ENCODE measurements at places on chromosomes 12 and 14.

DNA sequence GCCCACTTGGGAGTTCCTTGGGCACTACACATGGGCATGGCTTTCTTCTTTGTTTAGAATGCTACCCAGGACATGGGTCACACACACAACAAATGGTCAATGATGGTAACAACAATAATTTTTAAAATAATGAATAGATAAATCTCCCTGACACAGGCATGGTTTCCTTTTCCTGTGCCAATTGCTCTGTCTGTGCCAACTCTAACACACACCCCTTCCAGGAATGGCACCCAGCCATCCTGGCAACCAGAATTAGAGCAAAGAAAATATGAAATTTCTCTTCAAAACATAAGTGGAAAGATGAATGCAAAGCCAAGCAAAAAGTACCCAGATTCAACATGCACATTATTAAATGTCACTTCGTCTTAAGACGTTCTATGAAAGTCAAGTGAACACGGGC, 104.9 kb upstream of the SOX5 start:
- DNase-seq: no peak

- no peak for DNase-seq
These were observed 52.6 kb upstream of the STRN3 start for GRCh38 chr14:31078766-31079165.

- no peak for DNase-seq
These were observed 63.9 kb upstream of the PTGR2 start for GRCh38 chr14:73787486-73788316.

DNA sequence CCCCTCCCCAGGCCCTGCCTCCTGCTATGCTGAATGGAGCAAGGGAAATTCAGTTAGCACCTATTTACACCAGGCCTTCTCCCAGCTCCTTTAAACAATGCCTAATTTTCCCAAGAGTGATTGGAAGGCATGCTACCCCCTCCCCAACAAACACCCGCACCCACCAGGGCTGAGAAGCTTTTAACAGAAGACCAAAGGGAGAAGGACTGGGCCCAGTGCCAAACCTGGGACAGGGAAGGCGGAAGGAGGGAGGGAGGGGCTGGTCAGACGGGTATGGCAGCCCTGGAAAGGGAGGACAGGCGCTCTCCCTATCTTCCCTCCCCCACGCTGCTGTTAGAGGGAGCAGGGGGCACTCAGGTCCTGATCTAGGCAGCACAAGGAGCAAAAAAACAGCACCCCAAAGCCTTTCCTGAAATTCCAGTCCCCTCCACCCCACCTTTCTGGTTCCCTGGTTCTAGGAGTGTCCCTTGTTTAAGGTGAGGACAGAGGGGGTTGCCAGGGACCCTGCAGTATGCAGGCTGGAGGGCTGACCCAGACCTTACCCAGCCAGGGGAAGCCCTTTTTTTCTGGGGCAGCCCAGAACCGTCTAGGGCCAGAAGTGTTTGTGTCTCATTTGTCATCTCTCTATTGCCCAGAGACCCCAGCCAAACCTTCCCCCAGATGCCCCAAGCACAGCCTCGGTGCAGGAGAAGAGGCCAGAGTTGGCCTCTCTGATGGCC, 2.4 kb upstream of the KRT8 start:
- DNase-seq: no peak

GRCh38 chr14:101591121-101591520, 29.8 kb downstream of the DIO3 start:
- DNase-seq: no peak

DNA sequence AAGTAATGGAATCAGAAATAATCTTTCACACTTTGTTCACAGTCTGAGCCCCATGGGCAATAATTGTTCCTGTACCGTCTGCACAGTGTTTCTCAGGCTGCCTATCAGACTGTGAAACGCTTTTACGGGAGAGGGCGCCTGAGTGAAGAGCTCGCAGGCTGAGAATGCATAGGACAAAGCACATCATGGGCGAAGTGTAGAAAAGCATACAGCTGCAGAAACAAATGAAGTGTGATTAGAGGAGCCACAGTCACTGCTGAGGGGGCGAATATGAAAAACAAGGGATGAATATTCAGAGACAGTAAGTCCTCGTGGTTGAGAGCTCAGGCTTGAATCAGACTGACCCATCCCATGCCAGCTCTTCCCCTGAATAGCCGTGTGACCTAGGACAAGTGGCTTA, 438.4 kb upstream of the DCN start:
- DNase-seq: no peak

DNA sequence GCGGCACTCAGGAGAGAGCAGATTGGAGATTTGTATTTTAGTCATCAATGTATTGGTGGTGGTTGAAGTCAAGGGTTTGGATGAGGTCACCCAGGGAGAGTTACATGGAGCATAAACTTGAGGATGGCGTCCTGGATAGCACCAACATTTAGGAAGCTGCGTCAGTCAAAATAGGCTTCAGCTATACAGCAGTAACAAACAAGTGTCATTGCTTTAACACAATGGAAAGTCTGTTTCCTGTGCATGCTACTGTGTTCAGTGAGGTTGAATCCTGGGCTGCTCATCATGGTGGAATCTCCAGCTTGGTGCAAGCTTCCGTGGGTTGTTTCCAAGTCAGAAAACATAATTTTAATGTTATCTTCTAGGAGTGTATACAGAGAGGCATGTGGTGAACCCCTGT, 180.4 kb downstream of the CFAP54 start:
- no peak for DNase-seq

- DNase-seq: no peak
These were observed 554.5 kb downstream of the TMEM121 start for GRCh38 chr14:106080922-106081321.

DNA sequence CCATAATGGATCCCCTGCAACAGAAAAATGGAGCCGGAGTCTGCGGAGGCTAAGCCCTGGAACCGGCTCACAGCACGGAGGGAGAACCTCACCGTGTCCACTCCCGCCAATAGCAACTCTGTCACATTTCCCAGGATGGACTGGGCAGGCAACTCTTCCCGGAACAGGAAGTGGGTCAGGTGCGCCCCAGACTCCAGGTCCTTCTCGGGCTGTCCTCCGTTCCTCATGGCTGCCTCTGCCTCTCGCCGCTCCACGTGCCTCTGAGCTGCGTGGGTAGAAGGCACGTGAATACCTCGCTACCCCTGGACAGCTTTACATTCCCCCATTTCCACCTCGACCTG, 2.2 kb downstream of the CYP27B1 start:
- no peak for DNase-seq

- no peak for DNase-seq
These were observed 565 bp downstream of the CCDC77 start for GRCh38 chr12:402029-402389.

DNA sequence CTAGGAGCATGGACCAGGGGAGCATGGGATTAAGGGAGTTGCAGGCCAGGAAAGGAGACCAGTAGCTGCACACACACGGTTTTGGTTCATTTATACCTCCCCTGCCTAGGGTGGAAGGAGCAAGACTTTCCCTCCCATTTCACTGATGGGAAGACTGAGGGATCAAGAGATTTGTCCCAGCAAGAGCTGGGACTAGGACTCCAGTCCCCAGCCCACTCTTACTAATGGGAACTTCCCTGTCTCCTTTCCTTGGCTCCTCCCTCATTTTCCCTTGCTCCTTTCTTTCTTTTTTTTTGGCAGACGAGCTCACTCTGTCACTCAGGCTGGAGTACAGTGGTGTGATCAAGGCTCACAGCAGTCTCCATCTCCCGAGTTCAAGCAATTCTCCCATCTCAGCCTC, 13.0 kb downstream of the SCNN1A start:
- DNase-seq: no peak

- no peak for DNase-seq
These were observed 411.7 kb downstream of the TMEM117 start for GRCh38 chr12:44247588-44247987.

GRCh38 chr12:52630008-52630500, 11.7 kb upstream of the KRT73 start:
- no peak for DNase-seq

DNA sequence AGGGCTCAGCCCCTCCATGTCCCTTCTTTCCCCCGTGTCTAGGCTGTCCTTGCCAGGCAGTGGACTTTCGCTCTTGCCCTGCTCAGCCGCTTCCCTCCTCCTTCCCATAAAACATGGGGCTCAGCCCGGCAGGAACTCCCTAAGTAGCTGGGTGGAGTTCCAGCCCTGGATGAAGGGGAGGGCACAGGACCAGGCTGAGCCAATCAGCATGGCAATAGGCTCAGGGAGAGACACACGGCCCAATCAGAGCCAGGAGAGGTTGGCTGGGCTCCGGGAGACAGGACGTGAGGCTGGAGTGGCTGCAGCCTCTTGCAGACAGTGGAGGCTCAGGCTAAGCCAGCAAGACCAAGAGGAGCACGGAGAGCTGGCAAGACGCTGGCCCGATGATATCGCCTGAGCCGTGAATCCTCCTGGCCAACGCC, 54.3 kb downstream of the GALNT9 start:
- DNase-seq: no peak

- no peak for DNase-seq
These were observed 41.6 kb downstream of the ATXN2 start for GRCh38 chr12:111557271-111558106.

DNA sequence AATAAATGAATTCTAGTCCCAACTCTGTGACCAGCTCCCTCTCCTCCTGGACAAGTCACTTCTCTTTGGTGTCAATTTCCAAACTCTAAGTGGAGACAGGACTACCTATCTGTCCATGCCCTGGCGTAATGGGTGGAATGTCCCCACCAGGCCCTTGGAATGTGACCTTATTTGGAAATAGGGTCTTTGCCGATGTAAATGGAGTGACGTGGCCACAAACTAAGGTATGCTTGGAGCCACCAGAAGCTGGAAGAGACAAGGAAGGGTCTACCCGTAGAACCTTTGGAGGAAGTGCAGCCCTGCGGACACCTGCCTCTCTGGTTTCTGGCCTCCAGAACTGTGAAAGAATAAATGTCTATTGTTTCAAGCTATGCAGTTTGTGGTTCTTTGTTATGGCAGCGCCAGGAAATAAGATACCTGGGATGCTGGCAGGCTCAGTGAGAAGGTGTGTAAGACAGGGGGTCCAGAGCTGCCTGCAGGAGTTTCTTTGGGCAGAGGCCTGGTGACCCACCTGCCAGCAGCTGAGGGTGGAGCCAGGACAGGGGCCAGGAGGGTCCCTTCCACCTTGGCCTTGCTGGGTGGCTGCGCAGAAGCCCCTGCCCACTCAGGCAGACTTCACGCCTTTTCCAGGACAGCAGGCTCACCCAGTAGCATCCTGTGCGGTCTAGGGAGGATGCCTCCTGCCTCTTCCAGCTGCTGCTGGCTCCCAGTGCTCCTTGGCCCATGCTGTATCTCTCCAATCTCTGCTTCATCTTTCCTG, 45.8 kb downstream of the ARL6IP4 start:
- no peak for DNase-seq

GRCh38 chr14:68607867-68608573, 184.8 kb downstream of the ZFP36L1 start:
- no peak for DNase-seq

GRCh38 chr12:99131751-99132199, 486.7 kb downstream of the APAF1 start:
- DNase-seq: no peak

- DNase-seq: no peak
These were observed 3.7 kb downstream of the PRMT5 start for GRCh38 chr14:22925513-22925912.

GRCh38 chr12:56375598-56376434, 13.2 kb upstream of the APOF start:
- DNase-seq: no peak

GRCh38 chr12:124541322-124541721, 26.1 kb downstream of the NCOR2 start:
- no peak for DNase-seq

GRCh38 chr14:22919601-22919921, 612 bp upstream of the RBM23 start:
- DNase-seq: no peak

DNA sequence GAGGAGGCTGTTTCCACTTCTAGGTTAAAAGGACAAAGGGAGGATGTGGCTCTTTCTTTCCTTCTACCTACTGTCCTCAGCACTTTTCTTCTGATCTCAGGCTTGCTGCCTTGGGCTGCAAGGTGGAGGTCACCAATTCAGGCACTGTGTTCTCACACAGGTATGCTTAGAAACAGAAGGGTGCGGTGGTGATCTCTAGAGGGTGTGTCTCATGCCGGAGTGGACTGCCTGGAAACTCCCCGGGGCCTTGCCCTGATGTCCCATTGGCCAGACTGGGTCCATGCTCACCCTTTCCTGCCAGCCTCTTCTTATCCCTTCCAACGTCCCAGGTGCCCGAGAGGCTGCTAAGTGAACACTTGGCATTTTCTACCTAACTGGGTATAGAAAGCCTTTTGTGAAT, 1197.6 kb downstream of the AACS start:
- DNase-seq: no peak

DNA sequence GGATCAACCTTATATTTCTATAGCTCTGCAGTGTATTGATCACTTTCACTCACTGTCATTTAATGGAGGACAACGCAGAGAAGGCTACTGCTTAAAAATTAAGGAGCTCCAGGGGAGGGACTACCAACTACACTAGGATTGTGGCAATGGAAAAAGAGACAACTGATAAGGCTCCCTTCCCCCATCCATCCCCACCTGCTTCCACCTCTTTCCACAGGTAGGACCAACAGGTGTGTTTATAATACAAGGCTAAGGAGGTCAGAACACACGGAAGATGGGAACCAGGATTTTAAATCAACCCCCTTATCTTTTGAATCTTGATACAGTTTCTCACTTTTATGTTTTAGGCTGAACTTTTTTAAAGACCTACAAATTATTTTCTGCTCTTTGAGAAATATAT, 90.8 kb downstream of the STAB2 start:
- no peak for DNase-seq

DNA sequence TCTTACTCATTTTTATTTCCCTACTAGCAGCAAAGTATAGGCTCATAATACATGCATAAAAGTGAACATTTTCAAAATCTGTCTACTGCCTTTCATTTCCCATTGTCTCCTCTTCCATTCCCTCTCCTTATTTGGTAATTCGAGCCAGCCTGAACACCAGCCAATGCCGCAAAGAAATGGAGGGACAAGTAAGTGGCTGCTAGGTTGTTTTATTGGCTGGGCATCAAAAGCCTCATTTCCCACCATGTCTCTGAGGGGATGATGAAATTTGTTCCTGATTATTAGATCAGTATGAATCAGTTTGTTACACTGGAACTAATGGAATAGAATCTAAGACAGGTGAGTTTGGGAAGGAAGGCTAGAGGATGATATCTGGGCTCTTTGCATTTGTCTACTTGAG, 143.5 kb downstream of the KCNA5 start:
- DNase-seq: no peak

All from NCI-H1930 (cell line).